ENCODE measurements at places on chromosomes 13 and 19. TPM values are rescaled to one million over a fixed set of nuclear protein-coding genes. Genes with fewer than 3 reads are reported as not detected.
A peak's percentile ranks its signal among the peaks of the same experiment; 100 is the strongest.

DNA sequence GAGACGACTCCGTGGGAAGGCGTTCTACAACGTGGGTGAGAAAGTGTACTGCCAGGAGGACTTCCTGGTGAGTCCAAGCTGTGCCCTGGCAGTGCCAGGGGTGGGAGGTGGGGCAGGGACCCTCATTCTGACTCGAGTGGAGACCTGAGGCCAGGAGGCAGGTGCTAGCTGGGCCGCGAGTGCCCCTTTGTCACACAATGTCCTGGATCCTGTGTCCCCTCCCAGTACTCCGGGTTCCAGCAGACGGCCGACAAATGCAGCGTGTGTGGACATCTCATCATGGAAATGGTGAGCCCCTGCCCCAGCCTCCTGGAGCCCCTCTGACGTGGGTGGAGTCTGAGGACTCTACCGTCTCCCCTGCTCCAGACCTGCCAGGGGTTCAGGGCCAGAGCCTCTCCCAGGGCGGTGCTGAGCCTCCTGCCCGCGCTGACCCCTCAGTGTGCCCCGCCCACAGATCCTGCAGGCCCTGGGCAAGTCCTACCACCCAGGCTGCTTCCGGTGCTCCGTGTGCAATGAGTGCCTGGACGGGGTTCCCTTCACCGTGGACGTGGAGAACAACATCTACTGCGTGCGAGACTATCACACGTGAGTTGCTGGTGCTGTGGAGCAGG, 11.6 kb downstream of the WTIP start:
- no peak for DNase-seq

GRCh38 chr19:44753932-44754749, 5.6 kb downstream of the BCL3 start:
- peak; percentile 72 for DNase-seq

DNA sequence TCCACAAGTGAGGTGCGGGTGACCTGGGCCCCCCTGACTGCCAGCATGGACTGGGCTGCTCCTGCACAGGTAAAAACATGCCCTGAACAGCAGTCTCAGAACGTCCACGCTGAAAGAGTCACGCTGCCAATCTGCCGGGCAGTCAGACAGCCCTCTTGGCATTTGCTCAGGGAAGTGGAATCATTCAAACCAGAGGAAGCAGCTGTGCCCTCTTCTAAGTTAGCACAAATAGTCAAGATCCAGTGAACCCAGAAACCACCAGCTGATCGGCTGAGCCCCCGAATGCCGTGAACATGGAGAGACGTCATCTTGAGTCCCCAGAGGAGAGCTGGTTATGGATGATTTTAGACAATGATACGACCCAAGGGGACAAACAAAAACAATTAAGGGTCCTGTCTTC, 34.4 kb downstream of the KLF2 start:
- no peak for DNase-seq

GRCh38 chr13:26095846-26096610, 44.2 kb upstream of the SHISA2 start:
- no peak for DNase-seq

The ZNF677 gene
- 14.0 TPM for total RNA-seq

The CIRBP gene
- total RNA-seq, result 221 TPM

The COL4A2 gene
- total RNA-seq, result 94.2 TPM

The IL4I1 gene
- total RNA-seq, result not detected
